ENCODE measurements at places on chromosomes 7 and 10.

DNA sequence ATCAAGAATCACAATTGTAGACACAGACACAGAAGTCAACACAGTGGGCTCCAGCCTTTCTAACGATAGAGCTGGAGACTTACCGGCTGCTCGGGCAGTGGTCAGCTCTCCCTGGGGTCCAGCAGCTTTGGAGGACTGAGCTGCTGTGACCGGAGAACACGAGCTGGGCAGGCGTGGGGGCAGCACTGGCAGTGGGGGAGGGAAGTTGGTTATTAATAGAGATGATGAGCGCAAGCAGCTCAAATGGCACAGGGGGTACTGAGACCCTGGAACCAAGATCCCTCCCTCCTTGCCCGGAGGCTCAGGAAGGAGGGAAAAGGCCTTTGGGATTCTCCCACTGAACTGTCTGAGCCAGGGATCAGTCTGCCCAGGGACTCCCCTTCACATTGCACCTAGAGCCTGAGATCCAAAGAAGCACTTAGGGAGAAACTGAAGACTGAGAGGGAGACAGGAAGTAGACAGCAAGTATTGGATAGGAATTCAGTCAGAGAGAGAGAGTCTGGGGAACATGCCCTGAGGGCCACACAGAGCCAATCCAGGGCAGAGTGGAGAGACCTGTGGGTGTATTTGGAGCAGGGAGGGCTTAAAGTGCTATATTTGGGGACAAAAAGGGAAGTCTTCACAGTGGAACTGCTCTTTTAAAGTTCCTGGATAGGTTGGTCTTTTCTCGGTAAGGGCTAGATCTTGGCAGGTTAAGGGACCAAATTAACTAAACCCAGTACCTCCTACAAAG lies at the start of gene MYOZ1:
Gene MYOZ1, minus strand, starts transcription at position 147 of the 733 bp plus-strand sequence. CDS start 1,457 bp downstream, outside the sequence.
- DNase-seq, result no peak

GRCh38 chr7:117970801-117971200 lies 97.6 kb upstream of the CTTNBP2 start:
- no peak for DNase-seq

GRCh38 chr10:9331583-9332008 lies 1277.1 kb downstream of the GATA3 start:
- DNase-seq, result peak; percentile 5

DNA sequence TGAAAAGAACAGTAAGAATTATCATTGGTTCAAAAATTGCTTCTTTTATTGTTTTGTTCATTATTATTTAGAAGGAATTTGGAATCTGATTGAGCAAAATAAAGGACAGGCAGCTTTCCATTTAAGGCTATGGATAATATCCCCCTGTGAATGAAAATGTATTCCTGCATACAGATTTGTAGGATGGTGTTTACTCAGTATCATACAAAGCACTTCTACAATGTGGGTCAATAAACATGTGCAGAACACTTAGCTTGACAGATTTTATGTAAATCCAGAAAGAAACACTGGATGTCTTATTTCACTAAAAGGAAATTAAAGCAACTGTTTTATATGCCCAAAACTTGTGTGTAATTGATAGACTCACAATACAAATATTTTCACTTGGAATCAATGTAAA lies 189.7 kb downstream of the THSD7A start:
- DNase-seq, result no peak

DNA sequence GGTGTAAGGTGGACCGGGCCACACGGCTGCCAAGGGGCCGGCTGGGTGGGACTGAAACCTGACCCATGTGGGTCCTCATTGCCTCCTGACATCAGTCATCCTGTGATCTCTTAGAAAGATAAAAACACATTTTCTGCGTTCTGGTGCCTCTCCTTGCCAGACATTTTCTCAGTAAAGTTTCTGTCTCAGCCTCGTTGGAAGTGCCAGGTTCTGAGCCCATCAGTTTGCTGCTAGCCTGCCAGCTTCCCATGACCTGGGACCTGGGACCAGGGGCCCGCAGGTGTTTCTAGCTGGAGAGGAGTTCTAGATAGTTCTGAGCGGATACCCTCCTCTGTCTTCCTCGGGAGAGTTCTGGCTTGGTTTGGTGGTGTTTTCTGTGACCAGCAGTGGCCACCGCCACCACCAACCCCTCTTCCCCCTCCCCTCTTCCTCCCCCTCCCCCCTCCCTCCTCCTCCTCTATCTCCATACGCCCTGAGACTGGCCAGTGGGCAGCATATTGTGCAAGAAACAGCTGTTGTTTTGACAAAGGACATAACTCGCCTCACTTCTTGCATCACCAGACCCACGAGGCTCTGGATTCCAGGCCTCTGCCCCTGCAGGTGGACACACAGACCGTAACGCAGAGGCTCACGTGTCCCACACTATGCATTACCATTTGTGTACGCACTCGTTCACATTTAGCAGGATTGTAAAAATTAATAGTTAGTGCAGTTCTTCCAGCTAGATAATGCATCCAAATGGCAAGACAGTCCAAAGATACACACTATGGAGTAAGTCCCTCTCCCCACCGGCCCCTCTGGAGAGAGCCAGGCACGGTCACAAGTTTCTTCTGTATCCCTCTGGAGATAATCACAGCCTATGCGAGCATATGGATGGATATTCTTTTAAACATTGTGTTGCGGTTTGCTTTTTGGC lies 94.6 kb downstream of the CUX1 start:
- DNase-seq, result no peak

All from brain microvascular endothelial cell (primary cell).